Stomach (tissue), 19 donors: ENCODE measurements at places on chromosomes 3 and 15.

- DNase-seq: no peak
These were observed 439.1 kb downstream of the SHQ1 start for GRCh38 chr3:72408983-72409779.

- DNase-seq: no peak
These were observed 63.5 kb downstream of the FSIP1 start for GRCh38 chr15:39719109-39719508.

DNA sequence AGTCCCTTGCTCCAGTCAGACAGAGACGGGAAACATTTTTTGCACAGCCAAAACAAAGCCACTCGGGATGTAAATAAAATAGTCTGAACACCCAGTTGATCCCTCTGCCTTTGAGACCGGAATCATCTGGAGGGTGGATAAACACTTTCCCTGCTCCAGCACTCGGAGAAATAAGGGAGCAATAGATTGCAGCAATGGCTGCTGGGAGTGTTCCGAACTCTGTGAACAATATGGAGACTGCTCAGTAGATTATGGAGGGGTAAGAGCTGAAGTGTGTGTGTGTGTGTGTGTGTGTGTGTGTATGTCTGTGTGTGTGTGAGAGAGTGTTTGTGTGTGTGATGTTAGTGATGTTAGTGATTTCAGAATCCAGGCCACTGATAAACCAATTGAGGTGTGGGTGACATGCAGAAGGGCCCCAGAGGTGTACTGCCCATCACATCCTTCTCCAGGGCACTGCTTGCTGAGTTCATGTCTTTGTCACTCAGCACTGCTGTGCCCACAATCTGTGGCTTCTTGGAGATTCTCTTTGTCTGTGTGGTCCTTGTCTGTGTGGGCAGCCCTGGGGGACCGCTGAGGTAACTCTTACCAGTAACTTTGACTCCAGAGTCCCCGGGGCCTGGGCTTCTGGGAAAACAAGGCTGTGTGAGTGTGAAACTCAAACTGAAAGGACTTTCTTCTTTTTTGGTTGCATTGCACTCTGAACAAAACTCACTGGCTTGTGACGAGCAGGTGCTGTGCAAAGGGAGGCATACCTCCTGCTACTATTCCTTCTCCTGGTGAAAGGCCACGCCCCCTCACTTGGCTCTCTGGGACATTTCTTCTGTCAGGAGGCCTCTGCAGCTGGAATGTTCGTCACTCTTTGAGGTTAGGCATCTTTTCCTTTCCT, 23.0 kb downstream of the CRYGS start:
- DNase-seq: no peak

DNA sequence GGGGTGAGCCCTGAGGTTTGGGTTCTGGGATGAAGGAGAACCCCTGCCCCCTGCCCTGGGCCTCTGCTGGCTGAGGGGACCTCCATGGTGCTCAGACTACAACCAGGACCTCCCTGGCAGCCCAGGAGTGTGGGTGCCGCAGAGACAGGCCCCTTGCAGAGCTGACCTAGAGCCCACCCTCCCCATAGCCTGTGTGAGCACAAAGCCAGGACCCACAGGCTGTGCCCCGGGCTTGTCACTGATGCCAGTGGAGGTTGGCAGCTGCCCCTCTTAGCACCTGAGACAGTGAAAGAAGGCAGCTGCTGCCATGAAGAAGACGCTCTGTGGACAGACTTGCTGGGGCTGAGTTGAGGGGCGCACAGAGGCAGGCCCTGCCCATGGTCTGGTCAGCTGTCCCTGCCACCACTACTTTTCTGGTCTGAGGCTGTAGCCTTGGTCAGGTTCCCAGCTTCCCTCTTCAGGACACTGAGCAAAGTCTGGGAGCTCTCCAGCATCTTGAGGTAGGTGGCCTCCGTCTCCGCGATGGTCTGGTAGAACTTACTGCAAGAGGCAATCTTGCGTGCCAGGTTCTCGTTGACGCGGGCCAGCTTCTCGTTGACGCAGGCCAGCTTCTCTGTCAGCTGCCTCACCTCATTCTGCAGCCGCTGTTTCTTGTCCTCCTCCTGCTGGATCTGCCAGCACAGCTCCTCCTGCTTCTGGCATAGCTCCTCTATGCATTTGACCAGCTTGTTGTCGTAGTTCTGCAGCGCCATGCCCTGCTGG, 23.0 kb downstream of the USP4 start:
- peak; percentile 34 for DNase-seq

- no peak for DNase-seq
These were observed 435.6 kb upstream of the ATP10A start for GRCh38 chr15:26298659-26299170.

GRCh38 chr3:9110316-9110715, 139.1 kb downstream of the SRGAP3 start:
- no peak for DNase-seq

DNA sequence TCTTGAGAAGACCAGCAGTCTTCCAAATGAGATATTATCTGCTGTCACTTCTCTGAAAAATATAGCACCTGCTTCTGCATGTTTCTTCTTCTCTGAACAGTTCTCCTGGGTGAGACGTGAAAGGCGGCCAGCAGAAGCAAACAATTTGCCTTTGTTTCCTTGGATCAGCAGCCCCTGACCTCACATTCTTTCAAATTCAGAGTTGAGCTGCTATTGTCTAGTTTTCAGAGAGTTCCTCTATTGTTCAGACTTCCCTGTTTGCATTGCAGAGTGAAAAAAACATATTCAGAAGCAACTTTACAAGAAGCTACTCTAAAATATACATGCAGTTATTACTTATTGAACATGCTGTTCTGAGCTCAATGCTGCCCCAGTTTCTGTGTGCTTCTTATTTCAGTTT, 653.6 kb downstream of the NAALADL2 start:
- peak; percentile 5 for DNase-seq

DNA sequence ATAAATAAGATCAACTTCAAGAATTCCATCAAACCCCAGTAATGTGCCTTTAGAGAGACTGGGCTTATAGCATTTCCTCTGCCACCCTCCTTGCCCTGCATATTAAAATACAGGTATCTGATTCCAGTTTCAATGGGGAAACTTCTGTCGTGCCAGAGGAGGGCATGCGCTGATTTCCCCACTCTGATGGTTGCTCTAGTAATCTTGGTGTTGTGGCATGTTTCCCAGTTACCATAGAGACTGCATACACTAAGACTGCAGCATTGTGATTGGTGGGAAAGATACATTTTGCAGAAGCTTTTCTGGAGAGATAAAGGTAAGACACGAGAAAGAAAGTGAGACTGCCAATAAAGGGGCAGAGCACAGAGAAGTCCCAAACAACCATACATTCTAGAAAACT, 225.6 kb downstream of the TIGIT start:
- DNase-seq: no peak

DNA sequence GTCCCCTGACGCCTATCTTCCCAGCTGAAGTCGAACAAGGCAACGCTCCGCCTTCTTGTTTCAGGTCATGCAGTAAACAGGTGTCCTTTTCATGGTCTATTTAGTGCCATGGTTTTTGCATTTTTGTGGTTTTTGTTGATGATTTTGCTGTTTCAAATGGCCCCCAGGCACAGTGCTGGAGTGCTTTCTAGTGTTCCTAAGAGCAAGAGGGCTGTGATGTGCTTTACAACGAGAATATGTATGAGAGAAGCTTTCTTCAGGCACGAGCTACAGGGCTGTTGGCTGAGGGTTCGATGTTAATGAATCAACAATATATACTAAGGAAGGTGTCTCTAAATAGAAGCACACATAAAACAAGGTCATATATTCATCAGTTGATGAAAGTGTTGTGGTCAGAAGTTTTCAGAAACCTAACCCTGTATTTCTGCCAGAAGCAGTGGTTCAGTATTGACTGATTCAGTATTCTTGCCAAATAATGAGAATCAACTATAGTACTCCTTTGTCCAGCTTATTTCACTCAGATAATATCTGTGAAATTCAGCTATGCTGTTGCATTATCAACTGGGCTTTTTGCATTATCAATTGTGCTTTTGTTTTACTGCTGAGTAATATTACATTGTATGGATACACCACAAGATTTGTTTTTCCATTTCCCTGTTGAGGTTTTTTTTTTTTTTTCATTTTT, 18.5 kb downstream of the LIMD1 start:
- DNase-seq: no peak

- no peak for DNase-seq
These were observed 11.6 kb downstream of the TAMM41 start for GRCh38 chr3:11835028-11835639.

DNA sequence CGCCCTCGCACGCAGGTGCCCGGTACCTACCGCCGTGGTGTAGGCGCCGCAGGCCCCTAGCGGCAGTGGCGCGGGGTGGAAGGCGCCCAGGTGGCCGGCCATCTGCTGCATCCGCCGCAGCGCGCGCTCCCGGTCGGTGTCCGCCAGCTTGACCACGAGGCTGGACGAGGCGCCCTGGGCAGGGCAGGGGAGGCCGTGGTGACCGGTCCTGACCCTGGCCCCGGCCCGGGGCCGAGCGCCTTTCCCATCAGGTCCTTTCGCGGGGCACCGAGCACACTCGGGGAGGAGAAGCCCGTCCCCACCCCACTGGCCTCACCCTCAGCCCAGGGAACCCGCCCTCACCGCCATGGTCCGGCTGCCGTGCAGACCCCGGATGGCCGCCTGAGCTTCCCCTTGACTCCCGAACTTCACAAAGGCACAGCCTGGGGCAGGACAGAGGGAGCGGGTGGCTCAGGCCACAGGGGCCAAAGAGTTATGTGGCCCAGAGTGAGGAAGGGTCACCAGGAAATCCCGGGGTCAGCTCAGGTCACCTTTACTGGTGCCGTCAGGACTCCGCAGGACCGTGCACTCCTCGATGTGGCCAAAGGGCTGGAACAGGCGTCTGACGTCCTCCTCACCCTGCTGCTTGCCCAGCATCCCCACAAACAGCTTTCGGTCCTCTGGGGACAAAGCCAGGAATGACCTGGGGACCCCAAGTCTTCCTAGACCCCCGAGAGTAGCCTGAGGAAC, 17.4 kb upstream of the PARP6 start:
- DNase-seq: no peak

DNA sequence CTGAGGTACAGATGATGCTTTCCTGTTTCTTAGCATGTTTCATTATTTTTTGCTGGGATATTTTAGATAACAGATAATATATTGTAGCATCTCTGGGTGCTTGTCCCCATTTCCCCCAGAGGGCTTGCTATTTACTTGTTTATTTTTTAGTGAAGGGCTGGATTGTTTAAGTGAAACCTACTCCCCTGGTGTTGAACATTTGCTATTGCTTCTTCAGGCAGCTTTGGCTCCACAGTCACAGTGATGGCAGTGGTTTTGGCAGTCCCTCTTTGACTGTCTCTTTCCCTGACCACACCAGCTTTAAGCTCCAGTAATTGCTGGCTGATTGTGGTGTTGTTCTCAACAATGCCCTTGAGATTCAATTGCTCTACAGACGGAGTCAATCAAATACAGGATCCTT, 128.9 kb downstream of the KLF13 start:
- no peak for DNase-seq

DNA sequence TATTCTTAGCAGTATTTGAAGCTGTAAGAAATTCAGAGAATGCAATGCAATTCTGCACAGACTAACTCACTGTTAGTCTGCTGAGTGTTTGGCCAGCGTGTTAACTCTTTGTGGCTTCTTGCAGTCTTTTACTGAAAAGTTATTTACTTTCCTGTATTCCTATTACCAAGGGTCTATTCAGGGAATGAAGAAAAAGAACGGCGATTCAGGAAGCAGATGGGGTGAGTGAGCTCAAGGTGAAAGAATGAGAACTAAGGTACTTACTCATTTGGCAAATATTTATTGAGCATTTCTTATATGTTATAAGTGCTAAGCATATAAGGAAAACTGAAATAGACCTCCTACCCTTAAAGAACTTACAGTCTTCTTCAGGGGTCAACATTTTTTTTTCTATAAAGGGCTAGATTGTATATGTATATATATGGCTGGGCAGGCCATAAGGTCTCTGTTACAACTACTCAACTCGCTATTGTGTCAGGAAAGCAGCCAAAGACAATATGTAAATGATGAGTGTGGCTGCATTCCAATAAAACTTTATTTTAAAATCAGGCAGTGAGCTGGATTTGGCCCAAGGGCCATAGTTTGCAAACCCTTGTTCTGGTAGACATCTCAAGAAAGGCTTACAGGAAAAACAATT, 271.9 kb upstream of the GADL1 start:
- no peak for DNase-seq

DNA sequence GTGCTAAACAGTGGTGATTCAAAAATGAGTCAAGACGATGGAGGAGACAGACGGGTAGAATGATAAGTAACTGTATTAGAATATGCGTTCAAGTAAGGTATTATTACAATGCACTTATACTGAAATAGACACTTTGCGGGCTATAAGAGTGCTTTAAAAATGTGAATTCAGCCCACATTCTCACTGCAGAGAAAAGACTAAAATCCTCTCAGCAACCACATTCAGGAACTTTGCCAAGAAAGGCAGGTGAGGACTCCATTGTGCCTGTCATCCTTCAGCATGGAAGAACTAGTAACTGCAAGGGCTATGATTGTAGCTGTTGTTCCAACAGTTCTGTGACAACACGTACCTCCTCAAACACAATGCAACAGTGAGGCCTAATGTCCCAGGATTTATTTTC, 272.0 kb downstream of the RORA start:
- no peak for DNase-seq

DNA sequence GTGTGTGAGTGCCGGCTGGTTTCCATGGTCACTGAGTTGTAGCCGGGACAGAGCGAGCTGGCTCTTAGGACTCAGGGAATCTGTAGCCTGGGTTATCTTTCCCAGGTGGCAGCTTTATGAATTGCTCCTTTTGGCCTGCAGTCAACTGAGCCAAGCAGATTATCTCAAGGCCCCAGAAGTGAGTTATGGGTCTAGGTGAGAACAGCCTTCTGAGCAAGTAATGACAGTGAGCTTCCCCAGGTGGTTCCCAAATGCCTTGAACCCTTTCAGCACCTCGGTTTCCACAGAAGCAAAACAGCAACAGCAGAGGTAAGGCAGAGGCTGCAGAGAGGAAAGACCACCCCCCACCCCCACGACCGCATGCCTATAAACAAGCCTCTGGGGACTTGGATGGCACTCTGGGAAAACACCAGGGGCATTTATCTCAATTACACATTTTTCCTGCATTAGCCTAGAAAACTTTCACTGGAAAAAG, 56.7 kb upstream of the DGKG start:
- DNase-seq: peak; percentile 41

- DNase-seq: no peak
These were observed 161.4 kb upstream of the ST8SIA2 start for GRCh38 chr15:92232317-92232716.

DNA sequence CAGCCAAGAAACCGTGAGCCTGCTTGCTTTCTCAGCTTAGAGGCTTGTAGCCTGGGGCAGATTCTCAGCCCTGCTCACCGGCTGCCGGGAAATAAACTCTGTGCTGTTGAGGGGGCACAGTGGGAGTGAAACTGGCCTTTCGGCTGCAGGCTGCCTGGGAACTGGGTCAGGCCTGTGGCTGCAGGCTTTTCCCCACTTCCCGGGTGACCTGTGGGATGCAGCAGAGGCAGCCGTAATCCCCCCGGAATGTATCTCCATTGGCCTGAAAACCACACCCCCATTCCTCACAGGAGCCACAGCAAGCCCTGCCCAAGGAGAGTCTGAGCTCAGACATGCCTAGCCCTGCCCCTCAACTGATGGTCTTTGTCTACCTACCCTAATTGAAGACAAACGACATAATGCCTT, 110.9 kb downstream of the STXBP5L start:
- no peak for DNase-seq
